Progenitor cell of endocrine pancreas (in vitro differentiated cells): ENCODE measurements at places on chromosomes 6 and 20. TPM values are rescaled to one million over a fixed set of nuclear protein-coding genes. Genes with fewer than 3 reads are reported as not detected.

Gene OLIG3
- not detected in 2 replicates for total RNA-seq

Gene SAMD3
- total RNA-seq: 0.69 and 1.0 TPM in 2 replicates

Gene TREML1
- total RNA-seq: not detected in 2 replicates

Gene SERINC3
- 36.8 and 41.5 TPM in 2 replicates for total RNA-seq

Gene MCCD1
- total RNA-seq: not detected in 2 replicates

Gene WFDC12
- not detected in 2 replicates for total RNA-seq

Gene PTCRA
- not detected in 2 replicates for total RNA-seq

Gene TSPO2
- total RNA-seq: not detected in 2 replicates

Gene FAM229B
- total RNA-seq: 22.1 and 27.1 TPM in 2 replicates

DNA sequence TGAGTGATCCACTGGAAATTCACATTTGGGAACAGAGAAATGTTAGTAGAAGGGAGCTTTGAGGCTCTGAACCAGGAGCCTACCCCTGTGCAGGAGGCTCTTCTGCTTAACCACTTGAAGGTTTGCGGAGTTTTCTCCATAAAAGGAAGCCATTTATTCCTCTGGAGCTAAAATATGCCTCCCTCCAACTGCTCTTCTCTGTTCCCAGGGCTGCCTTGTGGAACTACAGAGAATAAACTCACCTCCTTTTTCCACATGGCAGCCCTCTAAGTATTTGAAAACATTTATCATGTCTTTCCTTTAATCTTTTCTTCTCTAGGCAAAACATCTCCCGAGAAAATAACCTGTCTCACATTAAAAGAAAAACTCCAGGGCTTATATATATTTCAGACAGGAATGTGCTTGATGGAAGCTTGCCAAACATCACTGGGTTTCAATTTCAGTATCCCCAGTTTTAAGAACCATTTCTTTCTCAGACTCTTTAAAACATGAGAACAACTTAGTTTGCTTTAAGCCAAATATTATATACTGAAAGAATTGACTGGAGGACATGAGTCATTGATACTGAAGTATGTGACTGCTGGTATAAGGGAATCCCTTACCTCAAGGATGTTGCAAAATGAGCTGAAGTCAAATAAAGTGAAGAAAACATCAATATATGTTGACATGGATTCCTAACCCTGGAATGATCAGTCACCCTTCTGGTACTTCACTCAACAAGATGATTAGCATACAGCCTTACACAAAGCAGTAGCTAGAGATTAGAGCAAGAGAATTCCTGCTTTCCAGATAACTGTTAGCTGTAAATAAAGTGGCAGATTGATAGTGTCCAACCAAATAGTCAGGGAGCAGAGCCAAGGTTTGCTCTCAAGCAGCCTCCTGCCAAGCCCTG lies 74.0 kb downstream of the ZBTB2 start:
- peaks cover 51% of the 10 kb centered on the region for H3K27me3 ChIP-seq
- peaks cover 7% of the 10 kb centered on the region for H3K36me3 ChIP-seq
- no peak for DNase-seq
- no peak overlapping the region for H3K27ac ChIP-seq
- H3K4me1 ChIP-seq: peaks cover 19% of the 10 kb centered on the region
- no peak overlapping the region for H3K4me3 ChIP-seq

DNA sequence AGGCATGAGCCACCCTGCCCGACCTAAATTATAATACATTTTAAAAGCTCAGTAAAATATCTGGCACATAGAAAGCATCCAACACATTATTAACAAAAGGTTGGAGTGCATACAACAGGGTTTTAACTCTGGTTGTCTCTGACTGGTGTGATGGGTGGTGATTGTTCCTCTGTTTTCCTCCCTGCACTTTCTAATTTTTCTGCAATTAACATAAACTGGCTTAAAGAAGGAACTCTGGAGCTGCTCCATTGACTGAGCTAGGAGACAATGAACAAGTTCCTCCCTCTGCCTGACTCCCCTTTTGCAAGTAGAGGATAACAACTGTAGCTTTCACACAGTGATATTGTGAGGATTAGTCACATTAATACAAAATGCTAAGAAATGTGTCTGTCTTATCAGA lies 48.5 kb upstream of the SIRPG start:
- no peak overlapping the region for H3K27ac ChIP-seq
- no peak for DNase-seq
- H3K27me3 ChIP-seq: peaks cover 11% of the 10 kb centered on the region
- no peaks in the 10 kb centered on the region for H3K4me1 ChIP-seq

- H3K27ac ChIP-seq: no peak overlapping the region
- H3K27me3 ChIP-seq: no peaks in the 10 kb centered on the region
- peaks cover 13% of the 10 kb centered on the region for H3K4me1 ChIP-seq
- peak overlapping the region; percentile 44 for H3K4me3 ChIP-seq
- peaks cover 1% of the 10 kb centered on the region for H3K36me3 ChIP-seq
These were observed 1.6 kb upstream of the SLC17A5 start for GRCh38 chr6:73655341-73655917.

- DNase-seq: no peak
- H3K27me3 ChIP-seq: no peaks in the 10 kb centered on the region
- peaks cover 50% of the 10 kb centered on the region for H3K36me3 ChIP-seq
- no peak overlapping the region for H3K4me3 ChIP-seq
- H3K27ac ChIP-seq: no peak overlapping the region
These were observed 57.9 kb downstream of the TP53INP2 start for GRCh38 chr20:34762031-34762555.

GRCh38 chr6:11092668-11093375 lies 812 bp upstream of the SMIM13 start:
- peak overlapping the region; percentile 83 for H3K4me3 ChIP-seq
- H3K4me1 ChIP-seq: peaks cover 18% of the 10 kb centered on the region
- no peaks in the 10 kb centered on the region for H3K27me3 ChIP-seq
- H3K27ac ChIP-seq: peak overlapping the region; percentile 98
- H3K36me3 ChIP-seq: peaks cover 2% of the 10 kb centered on the region
- DNase-seq: no peak

DNA sequence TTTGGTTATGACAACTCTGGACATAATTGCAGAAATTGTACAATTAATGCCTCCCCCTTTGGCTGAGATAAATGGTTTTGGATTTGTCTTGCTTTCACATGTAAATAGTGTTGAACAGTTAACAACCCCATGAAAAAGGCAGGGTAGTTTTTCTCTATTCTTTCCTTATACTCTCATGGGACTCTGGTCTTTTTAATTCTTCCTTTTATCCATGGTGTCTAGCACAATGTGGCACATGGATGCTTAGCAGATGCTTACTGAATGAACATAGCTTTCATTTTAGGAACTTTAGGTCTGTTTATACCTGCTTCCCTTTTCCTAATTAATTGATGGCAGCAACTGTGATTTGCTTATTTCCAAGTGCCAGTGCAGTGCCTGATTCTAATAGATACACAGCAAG lies 75.6 kb downstream of the NCOA3 start:
- H3K27ac ChIP-seq: peak overlapping the region; percentile 85
- no peak overlapping the region for H3K4me3 ChIP-seq
- no peak for DNase-seq

DNA sequence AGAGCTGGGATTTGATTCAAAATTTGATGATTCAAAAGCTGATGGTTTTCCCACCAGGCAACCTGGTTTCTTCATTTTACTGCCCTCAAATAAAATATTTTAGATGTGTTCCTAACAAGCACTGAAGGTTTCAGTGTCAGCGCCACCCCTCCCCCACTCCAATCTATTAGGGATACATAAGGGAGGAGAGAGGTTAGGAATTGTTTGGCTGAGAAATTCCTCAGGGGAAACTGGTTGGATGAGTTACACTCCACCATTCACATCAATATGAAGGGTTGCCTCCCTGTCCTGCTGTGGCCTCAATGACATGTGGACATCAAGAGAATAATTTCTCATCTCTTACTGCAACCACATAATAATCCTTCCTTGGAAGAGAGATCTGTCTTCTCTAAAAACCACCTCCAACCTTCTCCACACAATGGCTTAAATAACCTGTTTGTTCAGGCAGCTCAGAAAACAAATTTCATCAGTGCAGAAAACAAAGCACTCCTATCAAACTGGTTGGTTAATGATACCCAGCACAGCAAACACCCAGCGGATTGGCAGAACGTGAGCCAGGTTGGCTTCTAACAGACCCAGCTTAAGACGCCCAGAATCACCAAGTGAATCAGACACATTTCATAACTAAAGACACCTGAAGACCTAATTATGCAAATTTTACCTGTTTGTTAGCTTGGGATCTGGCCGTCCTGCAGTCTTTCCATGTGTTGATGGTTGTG lies 136.0 kb upstream of the SGK1 start:
- H3K27ac ChIP-seq: peak overlapping the region; percentile 95
- no peaks in the 10 kb centered on the region for H3K27me3 ChIP-seq
- DNase-seq: no peak
- peak overlapping the region; percentile 23 for H3K4me3 ChIP-seq
- H3K4me1 ChIP-seq: peaks cover 44% of the 10 kb centered on the region
- no peaks in the 10 kb centered on the region for H3K36me3 ChIP-seq

DNA sequence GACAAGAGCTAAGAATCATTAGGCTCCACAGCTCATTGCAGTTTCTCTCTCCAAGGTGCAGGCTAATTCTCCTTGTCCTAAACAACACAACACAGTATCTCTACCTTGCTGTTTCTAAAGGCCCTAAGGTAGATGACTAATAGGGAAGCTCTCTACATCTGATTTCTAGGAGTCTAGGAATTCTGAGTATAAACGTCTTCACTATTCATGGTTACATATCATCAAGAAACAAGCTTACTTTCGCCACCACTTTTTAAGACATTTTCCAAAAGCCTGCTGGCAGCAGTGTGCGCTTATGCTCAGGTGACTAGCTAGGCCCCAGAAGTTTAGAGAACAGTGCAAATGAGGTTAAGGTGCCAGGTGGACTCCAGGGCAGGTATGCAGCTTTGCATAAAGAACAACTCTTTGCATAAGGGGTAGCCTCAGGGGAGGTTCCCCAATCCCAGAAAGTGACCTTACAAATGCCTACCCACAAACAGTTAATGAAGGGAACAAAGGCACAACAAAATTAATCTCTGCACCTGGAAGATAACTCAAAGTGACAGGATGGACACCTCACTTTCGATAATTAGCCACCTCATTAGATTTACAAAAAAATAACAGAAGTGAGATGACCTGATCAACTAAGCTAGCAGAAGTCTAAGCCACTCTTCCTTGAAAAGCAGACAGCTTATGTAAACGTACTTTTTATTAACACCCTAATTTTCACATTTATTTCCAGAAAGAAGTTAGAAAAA lies 20.1 kb downstream of the B4GALT5 start:
- H3K4me3 ChIP-seq: no peak overlapping the region
- no peaks in the 10 kb centered on the region for H3K27me3 ChIP-seq
- peaks cover 30% of the 10 kb centered on the region for H3K4me1 ChIP-seq

GRCh38 chr6:170165471-170166117 lies 125.3 kb downstream of the DLL1 start:
- peaks cover 7% of the 10 kb centered on the region for H3K27me3 ChIP-seq
- H3K4me3 ChIP-seq: no peak overlapping the region
- peaks cover 2% of the 10 kb centered on the region for H3K4me1 ChIP-seq
- no peak overlapping the region for H3K27ac ChIP-seq
- no peaks in the 10 kb centered on the region for H3K36me3 ChIP-seq

GRCh38 chr20:22597303-22597702 lies 12.9 kb upstream of the FOXA2 start:
- no peak for DNase-seq
- H3K27ac ChIP-seq: no peak overlapping the region
- H3K4me3 ChIP-seq: no peak overlapping the region

GRCh38 chr20:23147964-23148730 lies 62.0 kb upstream of the CD93 start:
- no peaks in the 10 kb centered on the region for H3K36me3 ChIP-seq
- H3K27me3 ChIP-seq: peaks cover 28% of the 10 kb centered on the region
- H3K4me1 ChIP-seq: peaks cover 4% of the 10 kb centered on the region
- H3K4me3 ChIP-seq: no peak overlapping the region

DNA sequence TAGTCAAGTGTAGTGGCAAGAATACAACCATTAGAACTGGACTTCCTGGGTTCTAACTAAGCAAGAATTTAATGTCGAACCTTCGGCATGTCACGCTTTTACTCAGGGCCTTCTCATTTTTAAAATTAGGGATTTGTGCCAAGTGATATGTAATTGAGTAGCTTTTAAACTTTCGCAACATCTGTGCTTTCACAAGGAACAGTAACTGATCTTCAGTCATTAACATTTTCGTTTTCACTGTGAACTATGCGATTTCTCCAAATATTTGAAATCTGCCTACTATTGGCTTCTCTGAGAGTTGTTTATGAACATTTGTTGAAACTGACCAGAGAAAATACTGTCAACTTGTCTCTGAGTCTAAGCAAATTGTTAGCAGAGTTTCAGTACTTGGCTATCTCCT lies 27.6 kb downstream of the GRM1 start:
- no peak overlapping the region for H3K4me3 ChIP-seq
- no peak for DNase-seq
- no peak overlapping the region for H3K27ac ChIP-seq
- H3K27me3 ChIP-seq: no peaks in the 10 kb centered on the region
- no peaks in the 10 kb centered on the region for H3K4me1 ChIP-seq
- H3K36me3 ChIP-seq: no peaks in the 10 kb centered on the region

DNA sequence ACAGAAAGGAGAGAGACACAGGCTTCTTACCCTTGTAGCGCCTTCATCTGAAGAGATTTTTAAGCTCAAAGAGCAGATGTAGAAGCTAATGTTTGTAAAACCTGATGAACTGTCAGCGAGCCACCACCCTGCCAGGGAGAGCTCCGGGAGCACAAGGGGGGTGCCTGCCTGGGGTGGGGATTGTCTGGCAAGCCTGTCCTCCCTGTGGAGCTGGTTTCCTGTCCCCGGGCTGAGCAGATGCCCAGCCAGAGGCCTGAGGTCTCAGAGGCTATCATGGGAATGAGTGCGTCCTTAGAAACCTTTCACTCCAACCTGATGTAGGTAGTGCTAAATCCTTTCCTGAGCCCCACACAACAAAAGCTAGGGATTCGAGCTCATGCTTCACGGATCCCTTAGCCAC lies 41.9 kb upstream of the NR2E1 start:
- H3K27ac ChIP-seq: no peak overlapping the region
- DNase-seq: no peak
- H3K27me3 ChIP-seq: peaks cover 86% of the 10 kb centered on the region
- H3K4me3 ChIP-seq: no peak overlapping the region

DNA sequence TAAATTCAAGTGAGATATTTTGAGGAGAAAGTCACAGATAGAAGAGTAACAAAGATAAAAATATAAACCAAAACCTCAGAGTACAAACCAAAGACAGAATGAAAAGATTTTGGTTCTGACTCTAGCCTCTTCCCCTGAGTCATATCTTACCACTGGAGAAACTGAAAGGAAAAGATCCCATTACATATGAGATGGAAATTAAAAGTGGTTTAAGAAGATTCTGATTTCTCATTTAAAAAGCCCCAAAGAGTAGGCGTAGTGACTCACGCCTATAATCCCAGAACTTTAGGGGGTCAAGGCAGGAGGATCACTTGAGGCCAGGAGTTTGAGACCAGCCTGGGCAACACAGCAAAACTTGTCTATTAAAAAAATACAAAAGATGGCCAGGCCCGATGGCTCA lies 30.6 kb downstream of the SPINT4 start:
- H3K4me1 ChIP-seq: no peaks in the 10 kb centered on the region
- no peak for DNase-seq
- H3K27ac ChIP-seq: no peak overlapping the region

GRCh38 chr6:112701201-112701600 lies 354.1 kb downstream of the RFPL4B start:
- H3K4me3 ChIP-seq: no peak overlapping the region
- no peaks in the 10 kb centered on the region for H3K4me1 ChIP-seq

- no peak for DNase-seq
- no peaks in the 10 kb centered on the region for H3K36me3 ChIP-seq
- H3K4me1 ChIP-seq: no peaks in the 10 kb centered on the region
- H3K4me3 ChIP-seq: no peak overlapping the region
- H3K27me3 ChIP-seq: peaks cover 28% of the 10 kb centered on the region
- no peak overlapping the region for H3K27ac ChIP-seq
These were observed 10.8 kb downstream of the FNDC1 start for GRCh38 chr6:159180001-159180400.

- H3K4me3 ChIP-seq: no peak overlapping the region
- H3K27ac ChIP-seq: no peak overlapping the region
- H3K4me1 ChIP-seq: no peaks in the 10 kb centered on the region
These were observed 19.4 kb downstream of the TMEM200A start for GRCh38 chr6:130385064-130385695.
